ENCODE measurements at places on chromosomes 2 and 18.
A peak's percentile ranks its signal among the peaks of the same experiment; 100 is the strongest.

- DNase-seq: no peak
Measured at GRCh38 chr2:60453301-60453700, 100.2 kb downstream of the BCL11A start.

GRCh38 chr18:75612456-75612855 lies 185.0 kb upstream of the SMIM21 start:
- DNase-seq: no peak

DNA sequence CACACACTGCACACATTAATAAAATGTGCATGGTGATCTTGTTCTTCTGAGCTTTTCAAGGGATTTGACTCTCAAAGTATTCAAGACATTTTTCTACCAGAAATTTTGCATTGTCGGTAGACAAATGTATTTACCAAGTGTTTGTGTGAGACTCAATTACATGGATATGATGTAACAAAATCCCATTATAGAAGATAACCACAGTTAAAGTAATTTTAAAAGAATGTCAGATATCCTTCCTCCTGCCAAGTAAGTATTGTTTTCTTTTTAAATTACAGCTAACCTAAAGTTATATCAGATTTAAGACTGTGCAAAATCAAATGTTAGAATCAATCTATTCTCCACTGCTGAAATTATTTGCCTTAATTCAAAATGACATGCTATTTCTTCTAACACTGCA lies 1344.5 kb upstream of the CHAC2 start:
- no peak for DNase-seq

DNA sequence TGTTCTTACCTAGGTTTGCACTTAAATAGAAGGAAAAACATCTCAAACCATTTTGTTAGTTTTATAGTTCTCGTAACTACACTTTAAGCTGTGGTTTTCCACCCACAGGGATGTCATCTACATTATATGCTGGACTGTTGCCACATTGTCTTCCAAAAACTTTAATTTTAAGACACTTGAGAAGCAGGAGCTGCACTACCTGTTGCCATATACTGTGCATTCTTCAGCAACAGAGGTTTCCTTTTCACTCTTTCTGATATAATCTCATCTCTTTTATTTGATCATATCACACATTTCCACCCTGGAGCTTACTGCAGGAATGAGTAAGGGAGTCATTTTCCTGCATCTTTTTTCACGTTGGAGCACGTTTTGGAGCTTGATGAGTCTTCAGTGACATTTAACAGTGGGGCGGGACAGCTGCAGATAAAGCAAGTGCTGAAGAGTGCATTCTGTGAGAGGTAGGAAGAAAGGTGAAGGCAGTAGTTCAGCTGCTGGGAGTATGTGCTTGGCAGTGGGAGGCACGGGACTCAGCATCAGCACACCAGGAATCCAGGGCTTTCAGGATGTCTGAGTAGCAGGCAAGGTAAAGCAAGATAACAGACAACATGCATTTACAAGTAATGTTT lies 3.8 kb downstream of the LIMS1 start:
- DNase-seq: no peak

GRCh38 chr2:163906410-163906809 lies 170.6 kb upstream of the FIGN start:
- no peak for DNase-seq

- DNase-seq: no peak
Measured at GRCh38 chr2:230161184-230161583, 58.6 kb downstream of the SP110 start.

DNA sequence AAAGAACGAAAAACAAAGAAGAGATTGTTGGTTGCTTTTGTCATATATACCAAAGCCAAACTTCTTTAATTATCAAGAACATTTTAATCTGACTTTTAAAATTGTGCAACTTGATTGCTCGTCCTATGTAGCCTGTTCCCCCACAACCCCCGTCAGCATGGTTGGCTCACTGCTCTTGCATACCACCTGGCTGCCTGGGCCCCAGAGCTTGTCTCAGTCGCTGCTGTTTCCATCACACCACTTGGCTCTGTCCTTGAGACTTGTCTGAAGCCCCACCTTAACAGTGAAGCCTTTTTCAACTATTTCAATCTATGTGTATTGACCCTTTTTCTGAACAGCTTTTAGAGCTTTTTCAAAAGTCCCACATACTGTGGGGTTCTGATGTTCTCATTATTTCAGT lies 270.8 kb downstream of the ZNF407 start:
- DNase-seq: no peak

GRCh38 chr2:235654103-235654813 lies 160.4 kb downstream of the AGAP1 start:
- DNase-seq: no peak

DNA sequence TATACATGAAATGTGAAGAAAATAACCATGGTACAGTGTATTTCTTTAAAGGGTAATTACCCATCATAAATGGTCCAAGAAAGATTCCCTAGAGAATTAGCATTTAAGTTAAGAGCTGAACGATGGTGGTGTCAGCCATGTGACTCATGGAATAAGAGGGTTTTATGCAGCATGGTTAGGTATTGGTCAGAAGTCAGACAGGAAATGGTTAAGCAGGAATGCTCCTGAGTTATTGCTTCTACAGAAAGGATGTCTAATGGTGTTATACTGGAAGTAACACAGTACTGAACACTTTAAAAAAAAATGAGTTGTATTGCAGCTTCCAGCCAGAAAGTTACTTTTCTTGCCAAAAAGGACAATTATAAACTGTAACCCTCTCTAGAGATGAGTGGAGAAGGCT lies 72.7 kb upstream of the UBE2E3 start:
- no peak for DNase-seq

GRCh38 chr18:61838521-61838920 lies 54.3 kb downstream of the RNF152 start:
- no peak for DNase-seq

DNA sequence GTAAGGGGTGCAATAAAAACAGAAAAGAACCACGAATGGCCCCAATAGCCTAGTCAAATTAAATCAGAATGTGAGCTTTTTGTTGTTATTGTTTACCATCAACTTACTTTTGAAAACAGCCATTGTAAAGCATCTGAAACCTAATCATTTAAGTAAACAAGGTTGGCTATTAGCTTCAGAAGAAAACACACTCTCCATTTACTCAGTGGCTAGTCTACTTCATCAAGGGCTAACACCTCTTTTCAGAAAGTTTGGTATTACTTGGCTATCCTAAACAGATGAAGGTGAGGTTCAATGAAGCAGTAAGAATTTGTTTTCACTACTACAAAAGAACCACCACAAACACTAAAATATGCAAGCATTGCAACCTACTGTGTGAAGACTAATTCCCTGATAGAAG lies 398.0 kb downstream of the CDH2 start:
- DNase-seq: no peak

DNA sequence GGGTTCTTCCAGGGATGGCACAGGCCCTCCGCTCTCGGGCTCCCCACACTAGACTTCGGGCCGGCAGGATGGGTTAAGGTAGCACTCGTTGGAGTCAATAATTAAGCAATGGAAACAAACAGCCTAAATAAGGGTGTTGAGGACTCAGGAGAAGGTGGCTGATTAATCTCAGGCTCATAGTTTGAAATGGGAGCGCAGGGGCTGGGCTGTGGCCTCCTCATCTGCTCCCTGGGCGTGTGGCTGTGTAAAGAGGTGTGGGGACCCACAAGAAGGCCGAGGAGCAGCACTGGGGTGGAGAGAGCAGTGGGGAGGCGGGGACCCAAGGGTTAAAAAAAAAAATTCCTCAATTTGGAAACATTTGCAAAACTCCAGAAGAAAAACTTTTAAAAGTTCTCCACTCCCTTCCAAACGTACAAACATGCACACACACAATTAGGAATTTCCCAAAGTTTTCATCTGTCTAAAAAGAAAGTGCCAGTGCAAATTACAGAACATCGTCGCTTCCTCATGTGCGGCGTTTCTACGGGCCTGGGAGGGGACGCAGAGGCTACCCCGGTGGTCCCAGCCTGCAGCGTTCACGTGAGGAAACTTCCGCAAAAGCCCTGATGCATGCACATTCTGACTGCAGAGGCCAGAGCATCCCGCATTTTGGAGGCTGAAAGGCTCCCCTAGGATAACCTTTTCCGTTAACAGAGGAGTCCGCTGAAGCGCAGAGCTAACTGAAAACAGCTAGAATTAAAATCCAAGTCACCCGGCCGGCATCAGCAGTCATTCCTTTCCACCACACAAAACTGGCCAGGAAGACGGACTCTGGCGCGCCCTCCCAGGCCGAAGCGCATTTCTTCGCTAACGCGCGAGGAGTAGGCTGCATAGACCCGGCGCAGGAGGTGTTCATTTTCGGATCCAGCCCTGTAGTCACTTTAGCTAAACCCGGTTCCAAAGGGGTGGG lies 1.0 kb upstream of the TUBB6 start:
- peak; percentile 63 for DNase-seq

GRCh38 chr2:66761826-66762225 lies 326.9 kb downstream of the MEIS1 start:
- DNase-seq: no peak
